ENCODE measurements at places on chromosomes 7 and 10.

GRCh38 chr10:104045151-104046089 is 40.3 kb downstream of the COL17A1 start:
- no peak for DNase-seq

DNA sequence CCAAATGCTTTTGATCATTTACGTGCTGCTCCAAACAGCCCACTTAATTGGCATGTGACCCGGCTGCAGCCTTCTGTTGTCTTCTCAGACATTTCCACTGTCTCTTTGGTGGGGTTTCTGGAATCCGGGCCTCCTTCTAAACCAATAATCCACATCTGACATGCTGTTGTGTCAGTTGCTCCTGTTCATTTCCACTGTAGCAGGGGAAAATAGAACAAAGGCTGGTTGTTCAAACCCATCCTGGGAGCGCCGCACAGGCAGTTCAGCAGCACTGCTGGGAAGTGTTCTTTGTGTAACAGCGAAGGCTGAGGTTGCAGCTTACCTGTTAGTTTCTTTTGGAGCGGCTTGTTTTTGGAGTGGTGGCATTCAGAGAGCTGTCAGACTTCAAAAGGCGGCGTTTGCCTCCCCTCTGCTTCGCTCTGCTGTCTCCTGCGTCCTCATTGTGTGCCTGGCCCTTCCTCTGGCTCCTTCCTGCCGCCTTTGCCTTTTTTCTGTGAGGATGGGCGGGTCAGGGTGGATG is 149.4 kb downstream of the SNX10 start:
- DNase-seq = no peak

GRCh38 chr7:157996359-157997079 is 591.1 kb downstream of the PTPRN2 start:
- DNase-seq = no peak

- no peak for DNase-seq
Measured at GRCh38 chr10:86078639-86079035, 288.0 kb downstream of the GRID1 start.

GRCh38 chr7:1377111-1377909 is 82.0 kb downstream of the MICALL2 start:
- no peak for DNase-seq

DNA sequence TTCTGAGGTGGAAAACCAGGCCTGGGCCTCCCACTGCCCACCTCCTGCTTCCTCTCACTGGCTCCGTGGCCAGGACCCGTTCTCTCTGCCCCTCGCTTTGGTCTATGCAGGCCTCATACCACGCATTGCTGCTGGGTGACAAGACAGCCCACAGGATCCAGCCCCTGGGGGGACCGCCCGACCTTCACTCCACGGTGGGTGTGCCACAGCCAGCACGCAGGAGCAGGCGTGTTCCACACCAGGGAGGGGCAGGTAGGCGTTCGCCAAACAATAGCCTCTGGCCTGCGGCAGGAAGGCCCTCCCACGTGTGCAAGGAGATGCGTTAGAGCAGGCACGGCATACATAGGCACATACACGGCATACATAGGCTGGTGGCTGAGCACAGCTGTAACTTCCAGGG is 233.4 kb downstream of the WDR37 start:
- no peak for DNase-seq

DNA sequence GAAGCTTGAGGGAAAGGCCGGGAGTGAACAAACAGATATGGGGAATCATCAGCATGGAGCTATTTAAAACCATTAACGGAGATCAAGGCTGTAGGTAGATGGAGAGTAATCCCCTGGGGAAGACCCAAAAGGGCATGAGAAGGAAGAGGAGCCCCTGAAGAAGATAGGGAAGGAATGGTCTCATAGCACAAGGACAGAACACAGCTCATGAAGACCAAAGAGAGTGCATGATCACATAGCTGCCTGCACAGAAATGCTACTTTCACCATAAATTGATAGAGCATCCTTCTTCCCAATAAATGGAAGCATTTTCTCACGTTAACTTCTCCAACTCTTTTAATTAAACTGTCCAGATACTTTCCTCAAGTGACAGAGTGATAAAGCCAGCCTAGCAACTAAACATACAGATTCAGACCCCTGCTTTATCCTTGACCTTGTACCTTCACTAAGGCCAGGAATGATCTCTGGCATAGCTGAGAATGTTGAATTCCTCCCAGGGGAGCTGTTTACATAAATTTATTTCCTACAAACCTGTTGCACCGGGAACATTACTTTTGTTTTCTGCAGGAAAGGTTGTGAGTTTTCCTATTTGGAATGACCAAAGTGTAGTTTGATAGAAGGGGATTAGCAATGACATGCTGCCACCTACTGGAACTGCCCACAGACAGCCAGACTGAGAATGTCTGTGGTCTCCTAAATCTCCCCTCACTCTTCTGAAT is 110.8 kb upstream of the LRGUK start:
- no peak for DNase-seq
